ENCODE measurements at places on chromosomes 16 and 17. TPM values are rescaled to one million over a fixed set of nuclear protein-coding genes. Genes with fewer than 3 reads are reported as not detected.

Gene GNG13
- total RNA-seq = not detected

Gene CHTF8
- total RNA-seq = 48.0 TPM

DNA sequence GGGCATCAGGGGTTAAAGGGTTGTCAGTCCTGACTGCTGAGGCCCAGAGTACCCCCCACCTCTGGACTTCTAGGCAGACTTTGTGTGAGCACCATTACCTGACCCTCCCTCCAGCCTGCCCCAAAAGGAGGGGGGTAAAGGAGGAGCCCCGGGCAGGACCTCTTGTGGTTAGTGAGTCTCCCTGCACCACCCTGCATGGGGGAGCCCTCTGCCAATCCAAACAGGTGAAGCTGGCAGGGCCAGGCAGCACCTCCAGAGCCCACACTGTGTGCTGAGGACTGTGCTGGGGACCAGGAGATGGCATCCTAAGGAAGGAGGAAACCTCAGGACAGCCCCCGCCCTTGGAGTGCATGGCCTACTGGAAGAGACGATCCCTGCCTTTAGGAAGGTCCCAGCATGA, 2.6 kb upstream of the KRT14 start:
- H3K27me3 ChIP-seq = peaks cover 22% of the 10 kb centered on the region
- H3K4me3 ChIP-seq = no peak overlapping the region
- peaks cover 3% of the 10 kb centered on the region for H3K4me1 ChIP-seq
- no peak for DNase-seq

- H3K27ac ChIP-seq = no peak overlapping the region
- no peaks in the 10 kb centered on the region for H3K36me3 ChIP-seq
- no peak overlapping the region for H3K4me3 ChIP-seq
- DNase-seq = peak; percentile 93
These were observed 2.4 kb upstream of the CACNA1H start for GRCh38 chr16:1150511-1150982.

- H3K27ac ChIP-seq = no peak overlapping the region
- peak; percentile 87 for DNase-seq
- no peaks in the 10 kb centered on the region for H3K36me3 ChIP-seq
- no peaks in the 10 kb centered on the region for H3K4me1 ChIP-seq
- no peak overlapping the region for H3K4me3 ChIP-seq
These were observed 4.5 kb downstream of the NPTX1 start for GRCh38 chr17:80471922-80472321.

DNA sequence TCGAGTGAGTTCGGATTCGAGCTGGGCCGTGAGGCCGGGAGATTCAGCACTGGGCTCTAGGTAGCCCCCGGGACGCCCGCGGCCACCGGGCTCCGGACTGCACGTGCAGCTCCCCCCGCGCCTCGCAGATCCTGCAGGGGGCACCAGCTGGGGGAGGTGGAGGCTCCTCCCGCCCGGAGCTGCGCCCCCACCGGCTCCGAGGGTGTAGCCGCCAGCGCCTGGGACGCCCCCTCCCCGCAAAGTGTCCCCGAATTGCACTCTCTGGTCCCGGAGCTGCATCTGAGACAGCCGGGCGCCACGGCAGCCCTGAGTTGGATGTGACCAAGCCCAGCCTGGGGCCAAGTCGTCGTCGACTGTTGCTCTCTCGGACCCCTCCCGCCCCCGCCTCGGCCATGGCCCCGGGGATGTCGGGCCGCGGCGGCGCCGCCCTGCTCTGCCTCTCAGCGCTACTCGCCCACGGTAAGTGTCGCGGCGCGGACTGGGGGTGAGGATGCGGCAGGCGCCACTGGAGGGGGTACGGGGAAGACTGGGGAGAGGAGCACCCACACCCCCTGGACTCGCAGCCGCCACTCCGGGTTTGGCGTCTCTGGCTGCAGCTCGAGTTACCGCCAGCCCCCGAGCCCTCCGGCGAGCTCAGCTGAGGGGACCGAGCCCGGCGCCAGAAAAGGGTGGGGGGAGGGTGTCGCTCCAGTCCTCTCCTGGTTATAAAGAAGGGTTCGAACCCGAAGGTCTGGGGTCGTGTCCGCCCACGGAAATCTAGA, 1.5 kb downstream of the TMEM132E start:
- no peak overlapping the region for H3K27ac ChIP-seq
- no peaks in the 10 kb centered on the region for H3K4me1 ChIP-seq
- no peaks in the 10 kb centered on the region for H3K36me3 ChIP-seq
- DNase-seq = peak; percentile 84

GRCh38 chr16:72568502-72568901, 396.5 kb upstream of the PMFBP1 start:
- no peak overlapping the region for H3K27ac ChIP-seq
- no peak for DNase-seq
- H3K4me1 ChIP-seq = no peaks in the 10 kb centered on the region
- H3K36me3 ChIP-seq = no peaks in the 10 kb centered on the region
- H3K4me3 ChIP-seq = no peak overlapping the region

- peak overlapping the region; percentile 54 for H3K27ac ChIP-seq
- DNase-seq = no peak
- H3K27me3 ChIP-seq = no peaks in the 10 kb centered on the region
- peak overlapping the region; percentile 44 for H3K4me3 ChIP-seq
- peaks cover 34% of the 10 kb centered on the region for H3K4me1 ChIP-seq
These were observed 88.8 kb upstream of the GSE1 start for GRCh38 chr16:85524365-85524629.

GRCh38 chr16:83727018-83727417, 80.8 kb upstream of the HSBP1 start:
- H3K27me3 ChIP-seq = no peaks in the 10 kb centered on the region
- DNase-seq = peak; percentile 83
- H3K4me3 ChIP-seq = no peak overlapping the region
- no peaks in the 10 kb centered on the region for H3K36me3 ChIP-seq
- H3K4me1 ChIP-seq = peaks cover 2% of the 10 kb centered on the region

DNA sequence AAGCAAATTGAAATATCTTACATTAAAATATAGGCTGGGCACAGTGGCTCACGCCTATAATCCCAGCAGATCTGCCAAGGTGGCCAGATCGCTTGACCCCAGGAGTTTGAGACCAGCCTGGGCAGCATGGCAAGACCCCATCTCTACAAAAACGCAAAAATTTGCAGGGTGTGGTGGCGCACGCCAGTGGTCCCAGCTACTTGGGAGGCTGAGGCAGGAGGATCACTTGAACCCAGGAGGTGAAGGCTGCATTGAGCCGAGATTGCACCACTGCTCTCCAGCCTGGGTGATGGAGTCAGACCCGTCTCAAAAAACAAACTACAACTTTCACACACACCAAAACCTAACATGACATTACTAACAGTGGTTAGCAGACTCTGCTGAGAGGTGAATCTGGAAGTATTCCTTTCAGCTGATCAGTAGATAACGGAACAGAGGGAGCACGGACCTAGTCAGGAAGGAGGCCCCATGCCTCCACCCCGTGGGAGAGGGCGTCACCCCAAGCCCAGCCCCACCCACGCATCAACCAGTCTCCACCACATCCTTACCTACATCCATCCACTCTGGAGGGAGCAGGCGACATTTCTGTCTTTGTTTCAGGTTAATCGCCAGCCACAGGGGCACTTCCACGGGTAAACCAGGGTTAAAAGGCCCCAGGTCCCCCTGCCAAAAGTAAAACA, 1.7 kb downstream of the GINS2 start:
- H3K27ac ChIP-seq = no peak overlapping the region
- peaks cover 5% of the 10 kb centered on the region for H3K27me3 ChIP-seq
- no peaks in the 10 kb centered on the region for H3K36me3 ChIP-seq
- DNase-seq = peak; percentile 67
- no peak overlapping the region for H3K4me3 ChIP-seq

Gene KCNJ12
- under 0.01 TPM for total RNA-seq

DNA sequence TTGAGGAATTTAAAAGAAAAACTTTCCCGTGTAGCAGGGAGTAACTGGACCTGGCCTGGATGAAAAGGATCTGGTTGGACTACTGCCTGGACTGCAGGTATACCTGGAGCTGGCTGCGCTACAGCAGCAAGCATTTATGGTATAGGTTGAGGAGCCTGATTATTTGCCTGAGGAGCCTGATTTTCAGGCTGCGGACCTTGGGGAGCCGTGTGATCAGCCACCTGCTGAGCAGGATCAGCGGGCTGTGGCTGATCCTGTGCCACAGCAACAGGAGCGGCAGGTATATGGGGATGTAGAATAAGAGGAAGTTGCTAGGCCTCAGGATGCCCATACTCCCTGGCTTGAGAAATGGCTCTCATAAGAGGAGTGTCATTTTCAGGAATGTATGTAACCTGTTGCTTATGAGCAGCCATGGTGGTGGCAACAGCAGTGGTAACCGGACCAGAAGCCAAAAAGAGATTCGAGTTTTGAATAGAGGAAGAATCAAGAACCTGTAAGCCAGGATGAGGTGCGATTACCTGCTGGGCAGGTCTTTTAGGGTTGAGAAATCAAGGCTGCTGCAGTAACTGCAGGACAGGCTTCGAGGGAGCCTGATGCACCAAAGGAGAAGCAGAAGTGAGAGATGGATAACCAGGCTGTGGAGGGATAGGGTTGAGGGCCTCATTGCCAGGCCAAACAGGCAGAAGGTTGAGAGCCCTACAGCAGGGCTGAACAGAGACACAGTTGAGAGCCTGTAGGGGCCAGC, 60.9 kb upstream of the ARL4D start:
- no peaks in the 10 kb centered on the region for H3K36me3 ChIP-seq
- peak; percentile 17 for DNase-seq
- H3K27me3 ChIP-seq = no peaks in the 10 kb centered on the region
- peaks cover 24% of the 10 kb centered on the region for H3K4me1 ChIP-seq
- no peak overlapping the region for H3K27ac ChIP-seq

DNA sequence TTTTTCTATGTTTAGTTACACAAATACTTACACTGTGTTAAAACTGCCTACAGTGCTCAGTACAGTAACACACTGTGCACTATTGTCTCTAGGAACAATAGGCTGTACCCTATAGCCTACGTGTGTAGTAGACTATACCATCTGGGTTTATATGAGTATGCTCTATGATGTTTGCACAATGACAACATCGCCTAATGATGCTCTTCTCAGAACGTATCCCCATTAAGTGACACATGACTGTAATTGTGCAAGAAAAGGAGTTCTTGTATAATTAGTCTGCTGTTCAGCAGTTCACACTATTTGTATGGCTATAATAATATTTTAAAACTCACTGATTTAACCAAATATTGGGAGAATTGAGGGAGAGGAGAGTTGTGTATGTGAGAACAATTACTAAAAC, 173.7 kb downstream of the TRIM37 start:
- DNase-seq = no peak
- H3K4me1 ChIP-seq = no peaks in the 10 kb centered on the region
- H3K4me3 ChIP-seq = no peak overlapping the region

GRCh38 chr17:29710891-29711418, 88.2 kb upstream of the CORO6 start:
- DNase-seq = peak; percentile 56
- peaks cover 19% of the 10 kb centered on the region for H3K4me1 ChIP-seq
- H3K4me3 ChIP-seq = no peak overlapping the region
- no peaks in the 10 kb centered on the region for H3K27me3 ChIP-seq
- no peaks in the 10 kb centered on the region for H3K36me3 ChIP-seq

DNA sequence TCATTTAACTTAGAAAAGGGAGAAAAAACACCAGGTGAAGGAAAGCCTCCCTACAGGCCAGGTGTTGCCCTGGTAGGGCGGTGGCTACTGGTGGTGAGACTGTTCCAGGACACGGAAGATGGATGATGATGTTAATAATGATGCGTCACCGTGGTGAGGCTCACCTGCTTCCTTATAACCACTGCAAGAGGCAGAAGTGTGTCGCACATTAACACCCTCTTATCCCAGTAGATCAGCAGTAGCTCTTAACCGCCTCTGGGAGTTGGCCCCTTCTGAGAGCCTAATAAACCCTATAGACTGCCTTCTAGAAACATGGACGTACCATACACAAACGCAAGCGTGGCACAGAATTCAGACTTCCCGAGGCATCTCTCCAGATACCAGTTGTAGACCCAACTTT, 7.8 kb downstream of the BFAR start:
- H3K4me1 ChIP-seq = no peaks in the 10 kb centered on the region
- DNase-seq = no peak
- H3K27ac ChIP-seq = no peak overlapping the region
- H3K36me3 ChIP-seq = peaks cover 36% of the 10 kb centered on the region
- H3K4me3 ChIP-seq = no peak overlapping the region

- no peak for DNase-seq
- no peak overlapping the region for H3K4me3 ChIP-seq
- no peaks in the 10 kb centered on the region for H3K36me3 ChIP-seq
- no peak overlapping the region for H3K27ac ChIP-seq
- H3K4me1 ChIP-seq = peaks cover 11% of the 10 kb centered on the region
These were observed 81.8 kb upstream of the CCL2 start for GRCh38 chr17:34173241-34173640.

DNA sequence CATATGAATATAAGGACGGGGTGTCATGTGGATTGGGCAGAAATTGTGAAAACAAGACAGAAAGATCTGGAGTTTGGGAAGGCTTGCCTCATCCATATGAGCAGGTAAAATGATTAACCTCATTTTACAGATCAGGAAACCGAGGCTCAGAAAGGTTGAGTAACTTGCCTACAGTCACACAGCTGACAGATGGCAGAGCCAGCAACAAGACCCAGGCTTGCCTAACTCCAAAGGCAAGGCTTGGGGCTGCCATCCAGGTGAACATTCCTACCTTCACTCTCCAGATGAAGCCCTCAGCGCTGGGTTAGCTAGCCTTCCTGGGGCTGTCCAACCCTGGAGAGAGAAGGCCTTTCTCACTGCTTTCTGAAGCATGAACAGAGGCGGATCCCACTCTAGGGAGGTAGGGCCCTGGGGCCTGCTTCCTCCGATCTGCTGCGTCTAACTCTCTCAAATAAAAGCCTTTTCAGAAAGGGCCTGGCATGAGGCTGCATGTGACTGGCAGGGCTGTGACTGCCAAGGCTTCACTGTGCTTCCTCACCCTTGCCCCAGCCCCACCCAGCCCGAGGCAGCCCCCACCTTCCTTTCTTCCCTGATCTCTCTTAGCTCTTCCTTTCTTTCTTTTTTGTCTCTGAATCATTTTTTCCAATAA, 107.8 kb downstream of the GNAO1 start:
- no peak for DNase-seq
- H3K27me3 ChIP-seq = no peaks in the 10 kb centered on the region
- peaks cover 21% of the 10 kb centered on the region for H3K4me1 ChIP-seq
- H3K27ac ChIP-seq = no peak overlapping the region
- H3K4me3 ChIP-seq = no peak overlapping the region
- no peaks in the 10 kb centered on the region for H3K36me3 ChIP-seq

DNA sequence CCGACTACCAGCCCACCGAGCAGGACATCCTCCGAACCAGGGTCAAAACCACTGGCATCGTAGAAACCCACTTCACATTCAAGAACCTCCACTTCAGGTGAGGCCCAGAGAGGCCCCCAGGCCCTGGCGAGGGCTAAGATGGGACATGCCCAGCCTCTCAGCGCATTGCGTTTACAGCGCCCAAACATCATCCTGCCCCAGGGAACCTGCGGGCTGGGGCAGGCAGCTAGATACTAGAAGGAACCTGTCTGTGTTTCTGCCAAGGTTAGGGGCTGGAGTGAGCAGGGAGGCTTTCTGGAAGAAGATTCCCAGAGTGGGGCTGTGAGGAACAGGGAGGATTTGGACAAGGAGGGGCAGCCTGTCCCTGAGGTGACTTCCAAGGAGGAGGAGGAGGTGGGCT, 90.6 kb downstream of the AMFR start:
- H3K4me1 ChIP-seq = no peaks in the 10 kb centered on the region
- H3K27ac ChIP-seq = no peak overlapping the region
- no peak overlapping the region for H3K4me3 ChIP-seq
- H3K27me3 ChIP-seq = no peaks in the 10 kb centered on the region
- no peak for DNase-seq

GRCh38 chr17:57966246-57966645, 11.0 kb upstream of the CUEDC1 start:
- no peak overlapping the region for H3K4me3 ChIP-seq
- DNase-seq = peak; percentile 45
- no peaks in the 10 kb centered on the region for H3K36me3 ChIP-seq
- H3K4me1 ChIP-seq = no peaks in the 10 kb centered on the region

All from osteoblast (primary cell).